ENCODE measurements at places on chromosomes 12 and 14.

GRCh38 chr12:114166362-114166761, 200.2 kb upstream of the RBM19 start:
- no peak for DNase-seq

DNA sequence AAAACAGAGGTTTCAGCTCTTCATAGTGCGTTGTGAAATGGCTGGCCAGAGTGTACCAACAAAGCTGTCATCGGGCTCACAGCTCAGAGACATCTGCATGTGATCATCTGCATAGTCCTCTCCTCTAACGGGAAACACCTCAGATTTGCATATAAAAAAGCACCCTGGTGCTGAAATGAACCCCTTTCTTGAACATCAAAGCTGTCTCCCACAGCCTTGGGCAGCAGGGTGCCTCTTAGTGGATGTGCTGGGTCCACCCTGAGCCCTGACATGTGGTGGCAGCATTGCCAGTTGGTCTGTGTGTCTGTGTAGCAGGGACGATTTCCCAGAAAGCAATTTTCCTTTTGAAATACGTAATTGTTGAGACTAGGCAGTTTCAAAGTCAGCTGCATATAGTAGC, 14.3 kb upstream of the PAPLN start:
- no peak for DNase-seq

DNA sequence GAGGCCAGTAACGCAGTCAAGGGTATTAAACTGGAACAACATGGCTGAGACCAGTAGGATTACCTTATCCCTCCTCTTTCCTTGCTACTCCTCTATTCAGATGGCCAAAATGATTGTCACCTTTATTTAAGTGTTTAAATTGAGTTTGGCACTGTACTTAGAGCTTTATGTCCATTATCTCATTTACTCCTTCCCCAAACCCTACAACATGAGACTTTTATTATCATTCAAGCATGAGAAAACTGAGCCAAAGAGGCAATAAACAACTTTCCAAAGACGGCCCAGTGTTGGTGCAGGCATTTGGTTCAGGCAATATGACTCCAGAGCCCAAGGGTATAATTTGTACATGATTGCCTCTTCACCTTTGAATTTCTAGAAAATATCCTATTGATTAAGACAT, 370.9 kb upstream of the KITLG start:
- no peak for DNase-seq

- DNase-seq, result no peak
Measured at GRCh38 chr14:78785265-78785664, 615.1 kb downstream of the NRXN3 start.

GRCh38 chr12:120687578-120688289, 785 bp downstream of the MLEC start:
- peak; percentile 11 for DNase-seq

- DNase-seq, result no peak
Measured at GRCh38 chr12:571795-572531, 91.3 kb downstream of the NINJ2 start.

DNA sequence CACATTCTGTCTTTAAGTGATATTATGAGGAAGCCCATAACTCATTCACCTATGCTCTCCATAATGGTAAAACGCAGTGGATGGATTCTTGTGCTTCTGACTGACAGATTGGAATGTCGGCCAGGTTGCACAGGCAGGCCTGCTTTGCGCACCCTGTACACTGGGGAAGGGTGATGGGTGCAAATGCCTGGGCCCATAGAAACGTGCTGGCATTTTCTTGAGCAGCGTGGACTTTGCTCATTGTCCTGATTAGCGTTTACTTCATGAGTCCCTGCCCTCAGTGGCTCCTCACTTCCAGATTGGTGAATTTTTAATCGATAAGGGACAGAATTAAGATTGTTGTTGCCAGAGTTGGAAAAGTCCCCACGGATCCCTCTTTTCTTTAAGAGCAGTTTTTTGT, 80.9 kb upstream of the TRAF3 start:
- no peak for DNase-seq

DNA sequence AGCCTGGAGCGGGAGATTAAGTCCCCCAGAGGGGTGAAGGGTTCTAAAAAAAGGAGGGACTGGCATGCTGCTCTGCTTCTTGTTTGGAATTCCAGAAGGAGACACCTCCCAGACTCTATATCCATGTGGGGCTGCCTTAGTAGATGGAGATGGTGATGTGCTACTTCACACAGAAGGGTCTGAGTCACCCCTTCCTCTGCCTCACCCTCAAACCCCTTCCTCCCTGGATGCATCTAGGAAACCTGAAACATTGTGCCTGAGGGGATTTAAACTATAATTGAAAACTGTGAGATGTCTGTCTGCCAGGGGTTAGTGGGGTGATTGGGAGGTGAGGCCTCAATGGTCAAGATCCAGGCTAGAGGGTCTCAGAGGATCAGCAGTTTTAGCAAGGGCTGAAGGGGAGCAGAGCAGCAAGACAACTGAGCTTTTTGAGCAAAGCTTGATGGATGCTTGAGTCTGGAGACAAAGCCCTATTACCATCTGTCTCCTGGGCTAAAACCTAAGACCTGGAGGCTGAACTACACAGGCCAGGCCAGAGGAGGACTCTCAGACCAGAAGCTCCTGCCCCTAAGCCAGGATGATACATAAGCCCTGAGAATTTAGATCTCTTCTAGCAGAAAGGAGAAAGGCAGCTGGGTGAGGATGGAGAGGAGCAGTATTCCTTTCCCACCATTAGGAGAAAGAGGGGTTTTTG, 314.7 kb upstream of the ATP2B1 start:
- no peak for DNase-seq

GRCh38 chr12:27814411-27814810, 34.4 kb upstream of the MANSC4 start:
- no peak for DNase-seq

- no peak for DNase-seq
Measured at GRCh38 chr12:23493672-23494071, 455.8 kb downstream of the SOX5 start.

- peak; percentile 14 for DNase-seq
Measured at GRCh38 chr12:51262758-51263177, 7.4 kb downstream of the SMAGP start.

- no peak for DNase-seq
Measured at GRCh38 chr12:94078138-94078723, 70.1 kb upstream of the PLXNC1 start.

DNA sequence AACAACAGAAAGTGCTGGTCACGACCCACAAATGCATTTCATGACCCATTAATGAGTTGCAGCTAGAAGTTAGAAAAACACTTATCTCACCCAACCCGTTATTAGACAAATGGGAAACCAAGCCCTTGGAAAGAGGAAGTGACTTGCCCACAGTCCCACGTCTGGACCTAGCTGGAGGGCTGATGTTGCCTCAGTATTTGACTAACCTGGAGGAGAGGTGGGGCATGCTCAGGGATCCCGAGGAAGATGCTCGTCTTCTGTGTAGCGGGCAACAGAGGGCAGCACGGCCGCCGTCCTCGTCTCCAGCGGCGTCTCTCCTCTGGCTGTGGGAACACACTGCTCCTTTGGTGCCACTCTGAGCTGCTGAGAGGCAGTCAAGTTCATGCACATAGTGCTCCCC, 12.7 kb downstream of the CCND2 start:
- DNase-seq, result no peak

DNA sequence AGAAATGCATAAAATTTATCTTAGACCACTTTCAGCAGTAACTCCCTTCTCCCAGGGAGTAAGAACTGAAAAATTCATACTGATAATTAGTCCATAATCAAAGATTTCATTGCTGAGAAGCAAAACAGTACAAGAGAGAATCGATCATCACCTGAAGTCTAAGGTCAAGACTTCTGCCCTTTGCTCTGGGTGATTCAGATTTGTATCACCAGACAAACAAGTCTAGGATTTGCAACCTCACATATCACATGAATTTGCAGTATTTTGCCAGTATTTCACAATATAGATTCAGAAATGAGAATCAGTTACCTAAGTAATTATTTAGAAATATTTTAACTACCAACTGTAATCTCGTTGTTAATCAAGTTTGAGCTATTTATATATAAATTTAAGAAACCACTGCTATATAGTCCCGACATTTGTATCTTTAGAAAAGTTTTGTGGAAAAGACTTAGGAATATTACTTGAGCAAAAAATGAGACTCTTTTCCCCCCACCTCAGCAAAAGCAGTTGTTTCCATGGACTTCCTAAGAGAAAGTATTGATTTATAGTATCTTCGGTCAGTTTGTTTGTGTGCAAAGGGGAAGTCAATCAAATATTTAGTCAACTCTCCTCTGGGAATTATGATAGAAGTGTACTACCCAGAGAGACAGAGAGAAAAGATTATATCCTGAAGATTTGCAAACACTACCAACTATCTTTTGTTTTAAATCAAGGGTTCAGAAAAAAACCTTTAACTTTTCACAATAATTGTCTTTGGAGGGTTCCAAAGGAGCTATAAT, 840.1 kb downstream of the TRHDE start:
- no peak for DNase-seq

- no peak for DNase-seq
Measured at GRCh38 chr14:30204431-30204980, 276.9 kb upstream of the PRKD1 start.

- no peak for DNase-seq
Measured at GRCh38 chr14:49582113-49582977, 3.8 kb downstream of the RPS29 start.

DNA sequence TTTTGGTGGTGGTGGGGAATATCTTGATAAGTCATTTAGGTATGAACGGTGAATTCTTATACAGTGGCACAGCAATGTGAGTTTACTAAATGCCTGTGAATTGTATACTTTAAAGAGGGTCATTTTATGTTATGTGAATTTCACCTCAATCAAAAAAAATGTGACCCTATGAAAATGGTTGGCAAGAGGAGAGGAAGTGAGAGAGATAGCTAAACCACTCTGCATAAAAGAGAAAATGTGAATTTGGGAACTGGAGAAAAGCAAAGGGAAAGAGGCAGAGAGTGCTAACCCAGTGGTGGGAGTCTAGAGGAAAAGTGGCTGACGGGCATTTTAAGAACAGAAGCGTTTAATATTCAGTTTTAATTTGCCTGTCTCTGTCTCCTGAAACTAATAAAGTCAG, 93.8 kb downstream of the SLC38A6 start:
- no peak for DNase-seq

DNA sequence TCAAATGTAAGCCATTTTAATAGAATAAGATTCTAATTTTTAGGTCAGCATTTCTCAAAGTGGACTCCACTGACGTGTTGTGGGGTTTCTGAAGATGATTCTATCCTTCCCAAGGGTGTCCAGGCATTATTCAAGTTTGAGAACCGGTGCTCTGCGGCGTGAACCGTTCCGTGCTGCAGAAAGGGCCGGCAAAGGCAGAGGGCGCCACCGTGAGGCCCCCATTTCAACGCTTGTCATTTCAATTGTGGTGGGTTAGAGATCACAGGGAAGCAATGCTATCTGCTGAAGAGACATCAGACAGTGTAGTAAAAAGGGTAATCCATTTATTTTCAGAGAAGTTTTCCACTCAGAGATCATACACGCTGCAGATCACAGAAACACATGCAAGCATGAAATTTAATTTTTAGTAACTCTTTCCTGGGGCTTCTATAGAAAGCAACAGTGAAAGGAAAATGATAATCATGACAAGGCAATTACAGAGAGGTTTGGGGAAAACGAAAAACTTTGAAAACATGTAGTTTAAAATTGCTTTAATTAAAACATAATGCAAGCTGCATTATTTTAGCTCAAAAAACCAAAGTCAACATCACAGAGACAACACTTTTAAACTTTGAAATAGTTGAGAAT, 201.7 kb downstream of the EXOC5 start:
- no peak for DNase-seq
